ENCODE measurements at places on chromosomes 3 and 15. TPM values are rescaled to one million over a fixed set of nuclear protein-coding genes. Genes with fewer than 3 reads are reported as not detected.

- DNase-seq, result no peak
- no peak overlapping the region for H3K27ac ChIP-seq
- no peaks in the 10 kb centered on the region for H3K4me1 ChIP-seq
- no peak overlapping the region for H3K4me3 ChIP-seq
- no peaks in the 10 kb centered on the region for H3K36me3 ChIP-seq
These were observed 106.1 kb upstream of the COL8A1 start for GRCh38 chr3:99532246-99532645.

DNA sequence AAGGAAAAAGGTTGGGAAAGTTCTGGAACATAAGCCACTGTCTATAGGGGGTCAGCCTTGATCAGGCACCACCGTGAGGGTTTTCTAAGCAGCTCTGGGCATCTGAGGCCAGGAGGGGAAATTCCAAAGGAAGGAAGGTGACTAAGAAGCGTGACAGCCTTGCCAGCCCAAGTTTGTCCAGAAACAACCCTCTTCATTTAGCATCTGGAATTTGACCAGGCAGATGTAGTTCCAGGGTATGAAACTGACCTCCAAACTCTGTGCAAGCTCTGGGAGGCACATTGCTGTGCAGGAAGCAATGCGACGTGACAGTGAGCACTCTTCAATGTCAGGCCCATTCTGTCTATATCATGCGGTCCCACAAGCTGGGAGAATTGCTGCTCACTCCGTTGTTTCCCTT lies 85.4 kb upstream of the TPM1 start:
- H3K27me3 ChIP-seq, result no peaks in the 10 kb centered on the region
- no peaks in the 10 kb centered on the region for H3K4me1 ChIP-seq
- no peak overlapping the region for H3K4me3 ChIP-seq

DNA sequence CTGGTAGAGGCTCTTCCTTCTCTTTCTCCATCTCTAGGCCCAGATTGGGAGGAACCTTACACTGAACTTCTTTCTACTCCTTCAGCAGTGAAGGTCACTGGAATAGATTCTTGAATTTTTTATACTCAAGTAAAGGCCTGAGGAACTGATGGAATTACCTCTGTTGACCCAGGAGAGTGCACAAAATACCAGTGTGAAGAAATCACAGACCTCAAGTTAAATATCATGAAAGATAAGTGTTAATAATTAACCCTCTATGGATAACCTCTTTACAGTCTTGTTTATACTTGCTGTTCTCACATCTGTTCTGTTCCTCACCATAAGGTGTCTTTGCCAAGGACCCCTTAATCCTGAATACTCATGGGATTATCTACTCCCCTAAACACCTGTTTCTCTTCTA lies 244.4 kb upstream of the STAC start:
- H3K27ac ChIP-seq, result no peak overlapping the region
- H3K27me3 ChIP-seq, result no peaks in the 10 kb centered on the region
- no peak for DNase-seq
- H3K4me1 ChIP-seq, result no peaks in the 10 kb centered on the region

CCR8 gene
- total RNA-seq, result 5.3 TPM

POLR2H gene
- total RNA-seq, result 66.1 TPM

GRCh38 chr3:9913601-9914000 lies 3.3 kb upstream of the IL17RC start:
- H3K27ac ChIP-seq, result no peak overlapping the region
- no peaks in the 10 kb centered on the region for H3K36me3 ChIP-seq
- DNase-seq, result no peak

GRCh38 chr15:89976246-89976600 lies 24.9 kb upstream of the ZNF710 start:
- no peak overlapping the region for H3K27ac ChIP-seq
- no peaks in the 10 kb centered on the region for H3K4me1 ChIP-seq
- DNase-seq, result no peak
- no peak overlapping the region for H3K4me3 ChIP-seq

DNA sequence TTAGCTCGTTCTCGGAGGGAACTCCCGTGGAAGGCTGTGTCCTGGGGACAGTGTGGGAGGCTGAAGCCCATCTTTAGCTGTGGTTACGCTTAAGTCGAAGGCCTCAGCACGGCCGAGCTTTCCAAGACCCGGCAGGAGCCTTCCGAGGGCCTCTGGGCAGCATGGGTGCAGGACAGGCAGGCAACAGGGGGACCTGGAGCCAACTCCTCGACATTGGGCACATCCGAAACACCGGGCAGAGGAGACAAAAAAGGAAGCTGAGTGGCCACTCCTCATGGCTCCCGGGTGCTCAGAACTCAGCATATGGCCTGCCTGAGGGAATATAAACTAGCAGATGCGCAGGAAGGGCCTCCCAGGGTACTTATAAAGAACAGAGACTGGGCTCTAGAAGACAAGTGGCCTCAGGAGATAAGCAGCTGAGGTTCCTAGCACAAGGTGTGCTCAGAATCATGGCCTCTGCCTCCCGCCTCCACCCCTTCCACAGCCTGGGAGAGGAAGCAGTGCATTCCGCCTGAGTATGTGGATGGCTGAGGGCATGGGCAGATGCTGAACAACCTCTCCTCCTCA lies 34.1 kb downstream of the ABTB1 start:
- no peaks in the 10 kb centered on the region for H3K27me3 ChIP-seq
- no peaks in the 10 kb centered on the region for H3K36me3 ChIP-seq

ACTC1 gene
- not detected for total RNA-seq

DNA sequence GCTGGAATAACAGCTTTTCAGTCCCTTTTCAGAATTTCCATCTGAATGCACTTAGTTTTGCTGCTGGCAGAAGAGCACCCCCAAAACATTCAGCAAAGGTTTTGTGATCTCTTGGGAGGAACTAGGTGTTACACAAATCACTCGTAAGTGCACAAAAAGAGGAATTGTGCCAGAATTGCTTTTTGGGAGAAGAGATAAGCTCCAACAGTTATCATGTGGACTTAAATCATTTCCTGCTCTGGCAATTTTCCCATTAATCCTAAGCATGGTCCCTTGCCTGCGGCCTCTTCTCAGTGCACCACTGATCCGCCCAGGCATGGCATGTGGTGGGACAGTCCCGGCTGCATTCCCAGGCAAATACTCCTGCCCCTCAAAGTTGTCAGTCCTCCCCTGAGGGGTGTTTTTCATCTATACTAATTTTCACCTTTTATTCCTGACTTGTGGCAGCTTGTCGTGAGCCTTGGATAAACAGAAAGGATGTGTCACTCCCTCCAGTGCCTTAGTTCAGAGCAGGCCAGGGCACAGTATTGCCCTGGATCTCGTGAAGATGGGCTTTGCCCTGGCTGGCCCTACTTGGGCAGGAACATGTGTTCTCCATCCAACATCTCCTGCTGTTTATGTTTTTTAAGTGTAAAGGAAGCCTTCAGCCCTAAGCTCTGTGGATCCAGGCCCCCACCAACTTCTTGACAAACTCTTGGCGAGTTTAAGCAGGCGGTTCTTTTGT lies 44.6 kb upstream of the VILL start:
- no peaks in the 10 kb centered on the region for H3K4me1 ChIP-seq
- DNase-seq, result no peak
- no peak overlapping the region for H3K27ac ChIP-seq
- H3K27me3 ChIP-seq, result no peaks in the 10 kb centered on the region
- no peaks in the 10 kb centered on the region for H3K36me3 ChIP-seq

- H3K36me3 ChIP-seq, result no peaks in the 10 kb centered on the region
- H3K4me3 ChIP-seq, result no peak overlapping the region
- no peaks in the 10 kb centered on the region for H3K4me1 ChIP-seq
- no peak overlapping the region for H3K27ac ChIP-seq
These were observed 33.5 kb upstream of the MFSD1 start for GRCh38 chr3:158768361-158768787.

DNA sequence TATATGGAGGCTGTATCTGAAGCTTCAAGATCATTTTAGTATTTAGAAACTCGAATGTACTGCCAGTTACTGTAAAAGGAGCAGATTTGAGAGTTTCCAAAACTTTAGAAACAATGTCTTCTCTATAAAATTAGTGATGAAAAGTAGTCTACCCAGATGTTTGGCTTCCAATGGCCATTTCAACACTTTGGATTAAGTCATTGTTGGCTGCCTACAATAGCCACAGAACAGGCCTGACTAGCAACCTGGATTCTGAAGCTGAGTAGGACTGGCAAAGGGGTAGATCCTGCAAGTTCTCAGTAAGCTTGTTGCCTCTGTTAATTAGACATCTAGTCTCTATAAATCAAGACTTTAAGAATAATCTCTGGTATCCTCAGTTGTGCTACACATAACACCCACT lies 239.0 kb upstream of the KCNMB2 start:
- H3K36me3 ChIP-seq, result no peaks in the 10 kb centered on the region
- no peak for DNase-seq
- H3K4me1 ChIP-seq, result no peaks in the 10 kb centered on the region
- no peak overlapping the region for H3K27ac ChIP-seq
- no peak overlapping the region for H3K4me3 ChIP-seq

GRCh38 chr3:157059661-157060060 lies 100.3 kb downstream of the CCNL1 start:
- DNase-seq, result no peak
- H3K4me1 ChIP-seq, result no peaks in the 10 kb centered on the region
- no peaks in the 10 kb centered on the region for H3K36me3 ChIP-seq

BFSP2 gene
- not detected for total RNA-seq

- peaks cover 15% of the 10 kb centered on the region for H3K4me1 ChIP-seq
- DNase-seq, result no peak
- peaks cover 26% of the 10 kb centered on the region for H3K36me3 ChIP-seq
- no peaks in the 10 kb centered on the region for H3K27me3 ChIP-seq
- H3K4me3 ChIP-seq, result no peak overlapping the region
- no peak overlapping the region for H3K27ac ChIP-seq
These were observed 3.5 kb upstream of the CHST14 start for GRCh38 chr15:40467261-40467615.

MORC1 gene
- total RNA-seq, result not detected

- H3K4me1 ChIP-seq, result no peaks in the 10 kb centered on the region
- no peak for DNase-seq
- H3K27me3 ChIP-seq, result no peaks in the 10 kb centered on the region
- no peak overlapping the region for H3K4me3 ChIP-seq
These were observed 23.6 kb upstream of the LRRC34 start for GRCh38 chr3:169836078-169836941.

DNA sequence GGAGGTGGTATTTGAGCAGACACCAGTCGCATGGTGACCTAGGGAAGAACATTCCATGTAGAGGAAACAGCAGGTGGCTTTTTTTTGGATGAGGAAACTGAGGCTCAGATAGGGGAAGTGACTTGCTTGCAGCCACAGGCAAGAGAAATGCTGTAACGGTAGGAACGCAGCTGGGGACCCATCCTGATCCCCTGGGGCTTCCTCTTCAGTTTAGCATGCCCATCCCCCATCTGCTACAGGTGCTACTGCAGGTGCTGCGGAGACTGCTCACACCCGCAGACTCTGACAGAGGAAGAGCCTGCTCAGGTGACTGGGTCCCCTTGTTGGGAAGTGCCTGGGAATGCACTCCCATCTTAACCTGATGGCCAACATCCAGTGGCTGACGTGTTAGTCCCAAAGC lies 55.4 kb upstream of the SEC13 start:
- no peaks in the 10 kb centered on the region for H3K36me3 ChIP-seq
- no peaks in the 10 kb centered on the region for H3K27me3 ChIP-seq
- H3K4me3 ChIP-seq, result no peak overlapping the region
- DNase-seq, result no peak
- no peaks in the 10 kb centered on the region for H3K4me1 ChIP-seq
- no peak overlapping the region for H3K27ac ChIP-seq

DNA sequence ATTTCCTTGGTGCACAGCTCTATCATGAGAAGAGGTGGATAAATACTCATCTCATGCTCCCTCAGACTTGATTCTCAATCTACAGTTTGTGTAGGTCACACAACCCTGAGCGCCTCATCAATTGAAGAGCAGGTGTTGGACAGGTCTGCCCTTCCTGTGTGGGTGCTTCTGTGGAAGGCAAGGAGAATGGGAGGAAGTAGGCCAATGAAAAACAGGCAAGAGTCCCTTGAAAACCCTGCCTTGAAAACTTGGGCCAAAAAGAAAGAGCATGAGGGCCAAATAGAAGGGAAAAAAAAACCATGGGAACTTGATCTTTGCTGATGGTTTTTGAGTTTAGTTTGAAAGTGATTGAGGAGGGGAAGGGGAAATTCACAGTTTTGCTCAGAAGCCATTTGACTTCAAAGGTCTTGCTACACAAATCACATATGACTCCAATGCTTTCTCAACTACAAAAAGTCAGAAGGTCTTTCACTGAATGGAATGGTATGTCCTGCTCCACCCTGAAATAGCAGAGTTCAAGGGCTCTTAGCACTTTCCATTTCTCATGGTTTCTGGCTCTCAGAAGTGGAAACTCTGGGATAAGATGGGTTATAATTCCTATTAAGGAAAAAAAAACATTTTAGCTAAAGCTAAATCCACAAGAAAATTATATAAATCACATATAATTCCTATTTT lies 37.2 kb upstream of the TM4SF1 start:
- H3K27me3 ChIP-seq, result peaks cover 3% of the 10 kb centered on the region
- no peaks in the 10 kb centered on the region for H3K36me3 ChIP-seq
- no peaks in the 10 kb centered on the region for H3K4me1 ChIP-seq
- DNase-seq, result no peak

AADACL2 gene
- not detected for total RNA-seq

DNA sequence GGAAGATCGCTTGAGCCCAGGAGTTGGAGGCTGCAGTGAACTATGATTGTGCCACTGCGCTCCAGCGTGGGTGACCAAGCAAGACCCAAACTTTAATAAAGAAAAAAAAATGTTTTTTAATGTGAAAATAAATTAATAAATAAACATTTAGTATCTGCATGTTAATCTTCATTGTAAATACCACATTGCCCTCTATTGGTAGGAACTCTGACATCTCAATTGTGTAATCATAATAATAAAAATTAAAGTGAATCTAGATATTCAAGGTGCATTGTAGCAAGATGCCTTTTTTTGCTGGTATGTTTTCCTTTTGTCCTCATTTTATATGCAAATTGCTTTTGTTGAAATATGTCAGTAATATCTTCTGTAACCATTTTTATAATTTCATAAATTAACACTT lies 95.0 kb upstream of the LIMD1 start:
- DNase-seq, result no peak
- H3K4me3 ChIP-seq, result no peak overlapping the region
- H3K4me1 ChIP-seq, result no peaks in the 10 kb centered on the region
- no peak overlapping the region for H3K27ac ChIP-seq
- peaks cover 7% of the 10 kb centered on the region for H3K36me3 ChIP-seq

DNA sequence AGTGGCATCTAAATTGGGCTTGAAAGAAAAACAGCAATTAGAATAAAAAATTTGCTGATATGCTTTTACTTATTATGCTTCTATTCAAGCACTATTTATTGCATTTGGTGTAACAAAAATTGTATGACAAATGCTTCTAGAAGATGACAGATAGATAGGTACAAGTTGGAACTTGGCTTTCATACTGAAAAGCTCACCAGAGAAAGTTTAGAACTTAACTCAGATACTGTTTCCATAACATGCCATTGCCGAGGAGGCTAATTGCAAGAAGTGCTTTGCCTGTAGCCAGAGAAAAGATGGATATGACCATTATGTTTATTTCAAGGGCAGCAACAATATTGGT lies 123.8 kb downstream of the NFKBIZ start:
- H3K4me3 ChIP-seq, result no peak overlapping the region
- no peaks in the 10 kb centered on the region for H3K27me3 ChIP-seq
- DNase-seq, result no peak
- H3K27ac ChIP-seq, result no peak overlapping the region
- H3K4me1 ChIP-seq, result no peaks in the 10 kb centered on the region

Data from CD4-positive, alpha-beta memory T cell (primary cell).